Hepatocyte (in vitro differentiated cells): ENCODE measurements at places on chromosomes 3 and 15.
A peak's percentile ranks its signal among the peaks of the same experiment; 100 is the strongest.

DNA sequence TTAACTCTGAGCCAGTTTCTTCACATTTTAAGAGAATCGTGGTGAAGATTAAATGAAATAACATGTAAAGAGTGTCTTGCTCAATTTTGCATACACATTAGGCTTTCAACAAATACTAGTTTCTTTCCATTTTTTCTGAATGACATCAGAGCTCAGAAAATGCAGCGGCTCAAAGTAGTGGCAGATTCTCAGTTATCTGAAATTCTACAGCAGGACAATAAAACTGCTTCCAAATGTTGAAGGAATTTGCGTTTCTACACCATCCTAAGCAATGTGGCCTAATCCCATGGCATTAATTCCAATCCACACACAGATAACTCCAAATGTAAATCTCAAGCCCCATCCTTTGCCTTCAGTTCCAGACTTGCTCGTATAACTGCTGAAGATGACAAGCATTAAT lies 115.8 kb downstream of the PLCH1 start:
- no peak for DNase-seq

GRCh38 chr3:81763001-81763400 lies 1.6 kb upstream of the GBE1 start:
- DNase-seq, result no peak

GRCh38 chr3:45994419-45995235 lies 997 bp downstream of the FYCO1 start:
- peak; percentile 19 for DNase-seq

- DNase-seq, result no peak
Measured at GRCh38 chr15:67409175-67409574, 111.8 kb upstream of the C15orf61 start.

DNA sequence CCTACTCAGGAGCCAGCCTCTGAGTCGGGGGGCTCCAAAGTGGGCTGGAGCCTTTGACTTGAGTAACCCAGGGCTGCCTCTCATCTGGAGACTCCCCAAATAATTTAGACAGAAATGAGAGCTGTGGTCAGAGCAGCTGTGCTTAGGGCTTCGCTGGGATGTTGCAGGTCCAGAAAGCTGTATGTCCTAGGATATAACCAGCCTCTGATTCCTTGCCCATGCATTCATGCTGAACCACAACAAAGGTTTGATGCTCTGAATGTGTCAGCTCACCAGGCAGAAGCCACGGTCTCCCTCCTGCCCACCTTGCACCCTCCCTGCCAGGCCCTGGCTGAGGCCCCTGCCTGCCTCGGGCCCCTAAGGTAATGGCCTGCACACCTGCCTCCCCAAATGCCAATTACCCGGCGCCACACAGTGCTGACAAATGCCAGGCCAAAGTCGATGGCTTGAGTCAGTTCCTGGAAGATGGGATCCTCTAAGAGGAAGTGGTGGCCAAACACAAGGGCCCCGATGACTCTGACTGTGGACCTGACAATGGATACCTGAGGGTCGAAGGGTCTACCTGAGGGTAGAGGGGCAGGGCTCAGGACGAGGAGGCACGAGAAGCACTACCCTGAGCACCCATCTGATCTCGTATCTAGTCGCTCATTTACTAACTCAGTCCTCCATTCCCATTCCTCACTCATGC lies 21.7 kb upstream of the PARL start:
- no peak for DNase-seq

DNA sequence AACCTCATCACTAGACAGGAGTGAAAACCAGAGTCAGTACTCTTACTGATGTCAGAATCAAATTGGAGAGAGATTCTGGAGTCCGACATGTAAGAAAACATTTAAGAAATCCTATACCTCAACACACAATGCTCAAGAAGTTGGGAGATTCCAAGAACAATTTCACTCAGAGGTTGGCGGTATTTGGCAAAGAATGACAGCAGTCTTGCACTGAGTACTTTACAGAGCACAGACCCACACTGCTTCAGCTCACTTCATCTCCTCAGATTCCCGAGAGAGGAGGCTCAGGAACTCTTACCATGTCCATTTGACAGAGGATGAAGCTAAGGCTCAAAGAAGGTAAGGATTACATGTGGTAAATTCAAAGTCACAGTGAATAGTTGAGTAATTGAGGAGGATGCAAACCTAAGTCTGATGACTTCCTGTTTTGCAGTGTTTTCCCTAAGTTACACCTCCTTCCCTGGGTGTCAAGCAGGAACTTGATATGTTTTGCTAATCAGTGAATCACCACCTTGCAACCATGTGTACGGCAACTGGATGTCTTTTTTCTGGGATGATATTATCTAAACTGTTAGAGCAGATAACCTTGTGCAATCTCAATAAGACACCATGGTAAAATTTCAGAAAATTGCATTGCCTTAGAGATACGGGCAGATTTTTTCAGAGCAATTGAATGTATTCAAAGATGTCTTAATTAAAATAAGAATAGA lies 61.3 kb upstream of the MME start:
- DNase-seq, result no peak

GRCh38 chr3:121648219-121648958 lies 12.3 kb downstream of the HCLS1 start:
- no peak for DNase-seq

GRCh38 chr3:150451329-150452048 lies 43.4 kb downstream of the TSC22D2 start:
- no peak for DNase-seq

DNA sequence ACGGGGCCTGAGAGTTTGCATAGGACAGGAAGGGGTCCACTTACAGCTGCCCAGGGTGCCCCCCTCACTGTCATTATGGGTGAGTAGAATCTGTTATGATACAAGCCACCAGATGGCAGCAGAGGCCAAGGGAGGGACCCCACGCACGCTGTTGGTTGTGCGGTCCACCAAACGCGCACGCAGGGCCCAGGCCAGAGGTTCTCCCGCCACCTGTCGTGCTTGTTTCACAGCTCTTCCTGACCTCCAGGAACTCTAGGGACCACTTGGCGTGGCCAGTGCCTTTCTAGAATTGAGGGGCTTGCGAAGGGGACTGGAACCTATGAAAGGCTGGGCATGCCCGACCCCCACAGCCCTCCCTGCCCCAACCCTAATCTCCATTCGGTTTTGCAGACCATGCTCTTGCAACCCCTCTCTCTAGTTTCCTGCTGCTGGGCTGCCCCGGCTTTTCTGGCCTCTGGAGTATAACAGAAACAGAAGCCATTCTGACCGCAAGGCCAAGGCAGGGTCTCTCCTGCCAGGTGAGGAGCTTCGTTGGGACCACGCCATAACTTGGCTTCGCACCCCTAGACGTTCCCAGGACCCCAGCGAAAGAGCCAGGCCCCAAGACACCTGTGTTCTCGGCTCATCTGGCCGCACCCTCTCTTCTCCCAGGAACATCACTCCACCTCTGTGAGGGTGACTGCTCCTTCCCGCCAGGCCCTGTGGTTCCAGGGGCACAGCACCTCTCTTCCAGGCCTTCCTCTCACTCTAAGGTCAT lies 46.0 kb downstream of the ALDH1L1 start:
- peak; percentile 82 for DNase-seq

- no peak for DNase-seq
Measured at GRCh38 chr3:61545716-61546115, 15.7 kb upstream of the PTPRG start.

- DNase-seq, result peak; percentile 36
Measured at GRCh38 chr3:133381346-133382109, 18.3 kb upstream of the BFSP2 start.

- DNase-seq, result peak; percentile 89
Measured at GRCh38 chr15:57561041-57561711, 30.5 kb upstream of the MYZAP start.

GRCh38 chr3:151096716-151097115 lies 11.3 kb downstream of the MED12L start:
- DNase-seq, result no peak

GRCh38 chr3:105466072-105466471 lies 99.4 kb downstream of the ALCAM start:
- no peak for DNase-seq

- DNase-seq, result peak; percentile 61
Measured at GRCh38 chr3:155019575-155019974, 60.5 kb upstream of the MME start.

DNA sequence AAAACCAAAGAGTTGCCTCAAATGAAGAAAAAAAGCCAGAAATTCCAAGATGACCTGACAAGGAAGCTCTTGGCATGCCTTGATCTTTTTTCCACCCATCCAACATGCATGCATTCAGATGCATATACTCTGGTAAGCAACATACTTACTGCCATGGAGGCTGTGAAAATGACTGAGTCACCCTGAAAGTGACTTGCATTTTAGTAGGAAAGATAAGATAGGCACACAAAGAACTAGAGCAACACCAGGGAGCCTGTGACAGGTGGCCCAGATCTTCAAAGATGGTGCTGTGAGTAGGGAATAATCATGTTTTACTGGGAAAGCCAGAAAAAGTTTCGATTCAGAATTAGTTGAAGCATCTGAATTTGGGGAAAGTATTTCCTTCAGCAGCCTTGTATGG lies 185.1 kb upstream of the SLCO3A1 start:
- no peak for DNase-seq

GRCh38 chr15:90400005-90400758 lies 12.1 kb downstream of the IQGAP1 start:
- DNase-seq, result no peak

- no peak for DNase-seq
Measured at GRCh38 chr3:40427045-40427669, 30.0 kb upstream of the RPL14 start.

- no peak for DNase-seq
Measured at GRCh38 chr3:176723758-176724393, 473.4 kb downstream of the TBL1XR1 start.

DNA sequence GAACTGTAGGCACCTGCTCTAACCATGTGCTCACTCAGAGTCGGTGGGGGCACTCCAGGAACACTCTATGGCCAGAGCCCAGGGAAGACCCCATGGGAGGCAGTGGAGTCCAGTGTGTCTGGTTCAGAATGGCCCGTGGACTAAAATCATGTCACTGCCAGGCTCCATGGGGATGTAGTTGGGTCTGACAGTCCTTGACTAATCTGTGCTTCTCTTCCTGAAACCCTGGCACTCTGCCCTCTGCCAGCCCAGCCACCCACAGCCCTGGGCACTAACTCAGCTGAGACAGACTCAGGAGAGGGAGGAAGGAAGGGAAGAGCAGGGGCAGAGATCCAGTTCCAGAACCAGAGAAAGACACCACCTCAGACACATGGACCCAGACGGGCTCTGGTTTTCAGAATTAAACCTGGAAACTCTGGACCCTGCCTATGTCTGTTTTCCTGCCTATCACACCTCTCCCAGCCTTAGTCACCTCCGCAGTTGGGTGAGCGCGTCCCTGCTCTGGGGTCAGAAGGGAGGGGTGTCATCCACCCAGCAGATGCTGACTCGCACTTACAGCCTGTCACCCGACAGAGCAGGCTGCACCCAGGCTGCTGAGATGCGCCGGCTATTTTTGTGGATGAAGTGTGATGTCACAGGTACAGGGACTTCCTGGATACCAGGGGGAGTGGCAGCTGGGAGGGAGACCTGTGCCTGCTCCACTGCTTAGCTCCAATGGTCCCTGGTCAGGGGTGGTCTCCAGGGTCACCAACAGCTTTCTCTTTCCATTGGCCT lies 56.8 kb upstream of the INSYN1 start:
- no peak for DNase-seq

- no peak for DNase-seq
Measured at GRCh38 chr15:65337436-65338070, 33.1 kb downstream of the RNU5B-1 start.

GRCh38 chr15:61750271-61751084 lies 309.8 kb downstream of the VPS13C start:
- DNase-seq, result peak; percentile 29

DNA sequence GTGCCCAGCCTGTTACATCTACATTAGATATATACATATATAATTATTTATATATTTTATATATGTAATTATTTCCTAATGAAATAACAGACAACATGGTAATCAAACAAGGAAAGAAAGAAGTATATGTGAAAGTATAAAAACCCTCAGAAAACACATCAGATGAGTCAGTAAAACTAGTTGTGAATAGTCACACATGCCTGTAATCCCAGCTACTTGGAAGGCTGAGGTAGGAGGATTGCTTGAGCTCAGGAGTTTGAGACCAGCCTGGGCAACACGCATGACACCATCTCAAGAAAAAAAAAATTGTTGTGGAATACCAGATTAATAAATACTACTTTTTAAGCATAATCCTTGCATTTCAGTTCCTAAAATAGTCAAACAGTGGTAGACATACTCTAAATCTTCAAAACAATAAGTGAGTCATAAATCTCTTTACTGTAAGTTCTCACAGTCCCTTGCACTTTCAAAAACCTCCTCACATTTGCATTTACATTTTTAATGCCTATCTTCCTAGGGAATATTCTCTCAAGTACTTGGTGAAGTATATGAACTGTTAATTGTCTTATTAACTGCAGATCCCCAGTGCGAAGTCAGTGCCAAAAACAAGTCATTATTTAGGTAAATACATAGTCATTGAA lies 106.5 kb downstream of the MYO9A start:
- no peak for DNase-seq

DNA sequence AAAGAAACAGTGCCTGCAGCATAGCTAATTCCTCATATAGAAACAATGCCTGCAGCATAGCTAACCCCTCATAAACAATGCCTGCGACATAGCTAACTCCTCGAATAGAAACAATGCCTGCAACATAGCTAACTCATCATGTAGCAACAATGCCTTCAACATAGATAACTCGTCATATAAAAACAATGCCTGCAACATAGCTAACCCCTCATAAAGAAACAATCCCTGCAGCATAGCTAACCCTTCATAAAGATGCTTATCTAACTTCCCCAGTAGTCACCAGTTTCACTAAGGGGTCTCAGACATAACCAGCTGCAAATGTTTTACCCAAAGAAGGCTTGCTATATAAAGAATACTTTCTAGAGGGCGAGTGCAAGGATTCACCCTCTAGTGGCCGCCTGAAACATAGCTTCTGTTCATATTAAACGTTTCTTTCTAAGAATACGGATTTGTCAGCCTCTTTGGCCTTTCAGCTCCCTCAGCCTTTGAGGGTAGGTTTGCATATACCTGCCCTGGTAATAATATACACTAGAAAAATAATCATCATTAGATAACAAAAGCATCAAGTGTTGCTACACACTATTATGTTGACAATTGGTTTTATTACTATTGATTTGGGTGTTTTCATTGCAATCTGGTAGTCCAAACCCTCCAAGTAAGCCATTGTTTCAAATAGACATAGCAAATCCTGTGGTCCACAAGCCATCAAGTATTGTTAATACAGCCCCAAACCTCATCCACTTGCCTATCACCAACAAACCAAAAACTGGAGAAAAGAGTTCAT lies 44.4 kb upstream of the FAN1 start:
- peak; percentile 54 for DNase-seq

- no peak for DNase-seq
Measured at GRCh38 chr3:120396469-120396868, 47.3 kb upstream of the LRRC58 start.

GRCh38 chr15:75786575-75786947 lies 56.7 kb upstream of the UBE2Q2 start:
- DNase-seq, result no peak

DNA sequence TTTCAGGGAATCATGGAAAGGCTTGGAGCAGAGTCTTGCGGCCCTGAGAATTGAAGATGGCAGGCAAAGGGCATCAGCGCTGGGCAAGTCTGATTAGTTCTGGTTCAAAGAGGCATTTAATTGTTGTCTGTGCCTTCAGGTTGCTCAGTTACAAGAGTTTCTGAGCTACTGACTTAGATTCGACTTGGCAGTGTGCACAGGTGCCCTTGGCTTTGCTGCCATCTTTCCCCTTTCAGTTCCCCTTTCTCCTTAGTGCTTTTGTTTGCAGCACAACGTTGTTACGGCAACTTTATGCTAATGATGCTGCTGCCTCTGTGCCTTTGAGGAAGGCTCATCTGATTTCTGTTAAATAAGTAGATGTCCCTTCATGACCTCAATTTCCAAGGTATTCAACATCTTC lies 12.5 kb downstream of the P2RY14 start:
- no peak for DNase-seq

GRCh38 chr3:68018275-68018674 lies 363.9 kb upstream of the SUCLG2 start:
- DNase-seq, result no peak
